Suppressor macrophage (primary cell): ENCODE measurements at places on chromosomes 1 and 21.

DNA sequence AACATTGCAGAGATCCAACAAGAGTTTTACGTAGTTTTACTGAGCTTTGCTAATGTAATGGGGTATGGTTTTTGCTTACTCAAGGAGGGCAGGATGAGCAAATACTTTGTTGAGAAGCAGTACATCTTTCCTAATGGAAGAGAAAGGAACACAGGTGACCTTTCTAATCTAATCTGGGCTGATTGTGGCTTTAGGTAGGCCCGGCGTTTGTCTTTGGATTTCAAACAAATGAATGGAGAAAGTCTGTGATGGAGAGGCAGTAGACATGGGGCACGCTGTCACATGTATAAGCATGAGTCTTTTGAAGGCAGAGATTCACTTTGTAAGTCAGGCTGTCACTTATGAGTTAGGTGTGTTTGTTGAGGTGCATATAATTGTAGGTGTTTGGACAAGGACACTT is 1.7 kb downstream of the PLEKHM2 start:
- DNase-seq, result no peak

GRCh38 chr1:172221436-172221835 is 199.0 kb upstream of the C1orf105 start:
- DNase-seq, result no peak

DNA sequence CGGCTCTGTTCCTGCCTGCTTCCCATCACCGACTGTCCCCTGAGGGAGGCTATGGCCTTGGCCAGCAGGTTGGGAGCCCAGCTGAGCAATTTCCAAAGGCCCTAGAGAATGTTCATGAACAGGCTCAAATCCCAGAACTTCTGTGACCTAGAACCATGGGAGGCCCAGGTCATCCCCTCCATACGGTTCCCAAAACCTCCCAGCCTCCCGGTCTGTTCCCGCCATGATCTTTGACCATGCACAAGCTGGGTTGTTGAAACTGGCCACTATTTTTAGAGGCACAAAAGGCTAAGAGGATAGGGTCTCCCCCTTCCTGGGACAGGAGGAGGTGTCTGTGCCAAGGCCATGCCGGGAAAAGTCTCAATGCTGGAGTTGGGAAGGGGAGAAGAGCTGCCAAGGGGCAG is 27.5 kb downstream of the EPHA2 start:
- DNase-seq, result no peak

GRCh38 chr1:88111816-88112215 is 572.3 kb upstream of the PKN2 start:
- no peak for DNase-seq

DNA sequence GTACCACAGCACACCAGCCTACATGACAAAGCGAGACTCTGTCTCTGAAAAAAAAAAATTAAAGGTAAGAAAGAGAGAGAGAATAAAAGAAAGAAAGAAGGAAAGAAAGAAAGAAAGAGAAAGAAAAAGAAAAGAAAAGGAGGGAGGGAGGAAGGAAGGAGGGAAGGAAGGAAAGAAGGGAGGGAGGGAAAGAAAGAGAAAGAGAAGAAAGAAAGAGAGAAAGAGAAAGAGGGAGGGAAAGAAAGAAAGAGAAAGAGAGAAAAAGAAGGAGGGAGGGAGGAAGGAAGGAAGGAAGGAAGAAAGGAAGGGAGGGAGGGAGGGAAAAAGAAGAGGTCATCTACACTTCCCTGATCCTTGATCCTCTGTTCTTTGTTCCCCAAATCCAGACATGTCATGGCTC is 104.8 kb upstream of the GJB5 start:
- DNase-seq, result no peak

- peak; percentile 38 for DNase-seq
Observed at GRCh38 chr21:29647353-29647781, 292.4 kb downstream of the GRIK1 start.

GRCh38 chr1:159866066-159866465 is 3.6 kb upstream of the VSIG8 start:
- DNase-seq, result no peak

GRCh38 chr1:209937996-209938959 is at the start of gene SYT14:
Gene SYT14 (plus strand): TSS chr1:209938217. CDS start chr1:209938265, 48 bp downstream.
- no peak for DNase-seq

DNA sequence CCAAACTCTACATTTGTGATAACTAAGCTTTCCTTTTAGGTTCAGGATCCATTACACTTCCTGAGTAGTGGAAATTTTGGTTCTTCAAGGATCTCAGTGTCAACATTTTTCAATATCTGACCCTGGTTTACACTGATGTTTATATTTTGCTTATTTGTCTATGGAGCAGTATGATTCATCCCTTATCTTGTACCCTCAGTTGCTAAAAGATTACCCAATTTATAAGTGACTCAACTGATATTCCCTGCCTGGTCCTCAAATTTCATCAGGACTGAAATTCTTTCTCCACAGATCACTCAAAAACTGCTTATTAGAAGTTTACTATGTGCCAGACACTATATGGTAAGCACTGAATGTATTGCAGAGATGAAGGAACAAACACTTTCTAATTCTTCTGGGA is 139.1 kb upstream of the CHRM3 start:
- no peak for DNase-seq

DNA sequence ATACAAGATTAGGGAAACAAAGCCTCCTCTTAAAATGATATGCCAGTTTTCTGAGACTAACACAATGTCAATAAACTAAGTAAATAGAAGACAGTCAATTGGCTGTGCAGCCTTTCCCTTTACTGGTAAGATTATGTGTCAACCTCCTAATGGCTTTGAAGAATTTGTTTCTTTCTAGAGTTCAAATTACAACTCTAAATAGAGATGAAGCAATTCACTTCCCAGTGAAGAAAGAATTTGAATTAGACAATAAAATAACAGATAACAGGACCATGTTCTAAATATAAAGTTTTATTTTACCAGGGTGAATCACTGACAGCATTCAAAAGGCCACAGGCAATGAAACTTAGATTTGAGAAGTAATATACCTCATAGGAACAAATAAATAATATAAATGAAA is 680.3 kb downstream of the PLA2G4A start:
- DNase-seq, result no peak

GRCh38 chr1:211517006-211517405 is 25.0 kb upstream of the RD3 start:
- DNase-seq, result no peak

GRCh38 chr1:218205721-218206120 is 79.4 kb upstream of the RRP15 start:
- no peak for DNase-seq
